ENCODE measurements at places on chromosomes 11 and 22. TPM values are rescaled to one million over a fixed set of nuclear protein-coding genes. Genes with fewer than 3 reads are reported as not detected.

ZP1 gene
- not detected for polyA plus RNA-seq

GRCh38 chr22:47139013-47139789, 376.8 kb downstream of the TBC1D22A start:
- DNase-seq, result no peak

DNA sequence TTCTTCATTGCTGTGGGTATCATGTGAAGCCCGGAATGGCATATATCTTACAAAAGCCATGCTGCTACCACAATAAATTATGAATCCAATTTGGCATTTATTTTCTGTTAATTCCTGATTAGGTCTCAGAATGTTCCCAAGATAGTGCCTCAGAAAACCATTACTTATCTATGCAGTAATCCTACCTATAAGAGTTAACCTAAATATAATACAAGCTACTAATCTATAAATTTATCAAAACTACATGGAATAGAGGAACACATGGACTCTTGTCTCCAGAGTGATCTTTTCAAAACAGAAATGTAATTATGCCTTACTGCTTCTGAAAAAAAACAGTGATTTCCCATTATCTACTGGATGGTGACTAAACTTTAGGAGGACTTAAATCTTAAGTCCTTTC, 687.8 kb upstream of the ANO5 start:
- DNase-seq, result no peak

- peak; percentile 60 for DNase-seq
These were observed 2.5 kb upstream of the SSH3 start for GRCh38 chr11:67300756-67301312.

DNA sequence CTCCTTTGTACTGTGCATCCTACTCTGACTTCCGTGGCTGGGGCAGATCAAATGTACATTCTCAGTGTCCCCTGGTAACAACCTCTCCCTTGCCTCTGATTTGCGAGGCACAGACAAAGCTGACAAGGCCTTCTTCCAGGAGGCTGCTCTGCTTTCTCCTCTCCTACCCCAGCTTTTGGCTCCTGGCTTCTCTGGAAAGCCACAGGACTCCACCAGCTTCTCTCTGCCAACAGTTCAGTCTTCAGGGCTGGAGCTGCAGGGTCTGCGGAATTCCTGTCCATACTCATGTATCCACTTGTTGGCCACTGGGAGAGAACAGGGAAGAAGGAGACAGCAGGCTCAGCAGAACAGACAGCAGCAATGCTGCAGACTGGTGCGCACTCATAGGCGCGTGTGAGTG, 44.4 kb downstream of the P4HA3 start:
- no peak for DNase-seq

DNA sequence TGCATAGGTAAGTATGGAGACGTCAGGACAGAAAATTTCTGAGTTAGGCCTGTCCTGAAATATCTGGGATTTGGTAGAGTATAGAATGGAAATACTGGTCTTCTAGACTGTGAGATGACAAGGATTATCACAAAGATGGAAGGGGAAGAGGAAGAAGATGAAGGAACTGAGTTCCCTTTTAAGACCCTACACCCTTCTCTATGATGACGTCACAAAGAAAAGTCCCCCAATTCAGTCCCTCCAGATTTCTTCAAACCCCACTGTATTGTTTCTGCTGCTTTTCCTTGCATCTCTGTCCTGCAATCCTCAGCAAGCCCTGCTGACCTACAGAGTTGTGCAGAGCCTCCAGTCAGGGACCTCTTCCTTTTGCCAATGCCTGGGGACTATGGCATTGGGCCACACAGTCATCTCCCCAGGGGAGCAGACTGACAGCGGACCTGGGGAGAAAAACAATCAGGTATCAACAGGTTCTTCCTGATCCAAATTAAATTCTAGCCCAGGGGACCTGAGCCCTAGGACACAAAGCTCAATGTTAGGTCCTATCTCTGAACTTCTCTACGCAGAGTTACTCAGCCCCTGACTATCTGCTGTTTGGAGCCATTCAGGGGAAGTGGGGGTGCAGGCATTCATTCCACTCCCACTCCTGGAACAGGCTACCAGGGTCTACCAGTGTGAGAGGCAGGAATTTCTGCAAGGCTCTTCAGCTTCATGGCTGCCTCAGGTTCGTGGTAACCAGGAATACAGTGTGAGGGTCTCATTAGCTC, 49.2 kb upstream of the POU2AF1 start:
- no peak for DNase-seq

OSM gene
- polyA plus RNA-seq, result 0.60 TPM

PATZ1 gene
- polyA plus RNA-seq, result 3.7 TPM

- no peak for DNase-seq
These were observed 224.6 kb upstream of the PLET1 start for GRCh38 chr11:112485280-112485679.

DNA sequence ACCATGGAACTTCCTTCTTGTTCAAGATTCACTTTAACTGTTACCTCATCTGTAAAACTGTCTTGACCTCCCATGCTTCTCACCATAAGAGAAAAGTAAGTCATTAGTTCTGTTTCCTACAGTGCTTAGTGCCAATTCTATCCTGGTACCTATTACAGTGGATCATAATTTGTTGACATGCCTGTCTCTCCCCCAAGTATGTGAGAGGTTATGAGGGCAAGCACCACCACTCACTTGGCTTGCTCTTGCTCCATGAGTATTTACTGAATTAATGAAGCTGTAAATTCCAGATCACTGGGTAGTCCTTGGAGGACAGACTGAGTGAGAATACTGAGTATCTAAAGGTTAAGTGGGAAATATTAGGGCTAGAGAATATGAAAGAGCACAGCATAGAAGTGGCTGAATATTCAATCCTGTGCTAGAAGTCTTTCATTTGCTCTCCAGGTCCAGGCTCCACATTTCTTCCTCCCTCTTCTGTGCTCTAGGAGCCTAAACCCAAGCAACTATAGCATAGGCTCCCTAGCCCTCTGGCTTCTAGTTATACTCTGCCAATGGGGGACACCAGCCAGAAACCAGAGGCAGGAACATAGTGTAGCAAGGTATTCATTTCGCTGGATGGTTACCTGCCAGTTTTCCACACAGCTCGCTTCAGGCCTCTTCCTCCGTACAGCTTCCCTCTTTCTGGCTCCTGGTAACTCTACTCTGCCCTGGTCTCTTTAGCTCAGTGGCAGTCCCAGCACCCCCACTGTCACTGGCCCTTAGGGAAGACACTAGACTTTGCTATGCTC, 118.2 kb upstream of the SLC5A12 start:
- DNase-seq, result no peak

LYVE1 gene
- polyA plus RNA-seq, result 29.4 TPM

All from sigmoid colon (tissue), 7 donors.